Stimulated activated CD4-positive, alpha-beta T cell treated with anti-CD3 and anti-CD28 coated beads, TNF-alpha, amount 100 ng/mL, for 1 hour (primary cell): ENCODE measurements at places on chromosomes 4 and X.

DNA sequence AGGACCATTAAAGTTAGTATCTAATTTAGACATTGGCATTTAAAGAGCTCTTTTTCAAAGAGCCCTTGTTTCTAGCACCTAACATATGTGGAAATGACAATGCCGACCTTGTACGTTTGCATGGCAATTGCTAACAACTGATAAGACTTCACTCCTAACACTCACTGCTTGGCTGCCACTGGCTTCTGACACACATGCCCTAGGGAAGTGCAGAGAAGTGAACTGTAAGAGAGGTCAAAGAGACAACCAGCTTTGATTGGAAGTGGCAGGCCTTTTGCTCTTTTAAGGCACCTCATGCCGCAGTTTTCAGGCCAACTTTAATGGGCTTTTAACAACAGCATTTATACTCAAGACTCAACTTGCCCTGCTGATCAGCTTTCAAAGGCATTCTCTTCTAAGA is 158.4 kb downstream of the RAB28 start:
- no peak for DNase-seq

DNA sequence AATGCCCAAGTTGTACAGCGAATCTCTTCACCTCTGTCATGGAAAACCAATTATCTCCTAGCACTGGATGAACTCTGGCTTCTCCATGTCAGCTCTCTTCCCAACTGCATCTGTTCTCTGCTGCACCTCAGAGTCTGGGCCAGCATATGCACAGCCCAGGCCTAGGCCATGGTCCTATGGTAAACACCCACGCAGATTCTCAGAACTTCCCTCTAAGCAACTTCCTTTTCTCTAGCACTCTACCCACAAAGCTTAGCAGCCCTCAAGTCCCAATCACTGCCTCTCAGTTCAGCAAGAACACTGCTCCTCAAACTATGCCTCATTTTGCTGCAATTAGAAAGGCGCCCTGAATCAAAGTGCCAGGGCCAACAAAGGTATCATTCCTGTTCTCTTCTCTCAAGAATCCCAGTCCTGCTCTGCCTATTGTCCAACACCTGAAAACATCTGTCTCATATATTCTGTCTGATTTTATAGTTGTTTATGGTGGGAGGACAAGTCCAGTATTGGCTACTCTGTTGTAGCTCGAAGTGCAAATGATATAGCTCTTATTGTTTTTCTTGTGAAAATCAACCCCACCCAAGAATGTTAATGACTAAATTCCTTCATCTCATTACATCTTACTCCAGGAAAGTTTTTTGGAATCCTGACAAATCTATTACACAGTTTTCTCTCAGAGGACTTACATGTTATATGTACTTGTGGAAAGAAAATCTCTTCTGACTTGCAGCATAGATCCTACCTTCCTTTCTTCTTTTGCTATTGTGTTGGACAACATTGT is 85.4 kb downstream of the DCHS2 start:
- DNase-seq: no peak

GRCh38 chr4:144340931-144341330 is 200.4 kb upstream of the GYPA start:
- DNase-seq: no peak

GRCh38 chr4:56130606-56131155 is 181.9 kb downstream of the CEP135 start:
- no peak for DNase-seq

GRCh38 chr4:164304861-164305260 is 449.1 kb upstream of the SMIM31 start:
- DNase-seq: no peak

GRCh38 chr4:38313175-38313574 is 350.8 kb upstream of the KLF3 start:
- no peak for DNase-seq

GRCh38 chrX:132818638-132819037 is 139.8 kb downstream of the HS6ST2 start:
- no peak for DNase-seq

GRCh38 chrX:3516051-3516541 is 169.6 kb upstream of the MXRA5 start:
- no peak for DNase-seq
